ENCODE measurements at places on chromosomes 1 and 21.

- no peak for DNase-seq
These were observed 267.4 kb downstream of the ZNF326 start for GRCh38 chr1:90262286-90262685.

GRCh38 chr1:81880781-81881180 lies 80.0 kb downstream of the ADGRL2 start:
- DNase-seq: no peak

- no peak for DNase-seq
These were observed 47.9 kb downstream of the SLC66A1 start for GRCh38 chr1:19360016-19360415.

GRCh38 chr1:160579216-160579701 lies at the start of gene CD84:
CD84 (minus strand) TSS chr1:160579496; CDS start chr1:160579437, 59 bp downstream.
- DNase-seq: no peak

DNA sequence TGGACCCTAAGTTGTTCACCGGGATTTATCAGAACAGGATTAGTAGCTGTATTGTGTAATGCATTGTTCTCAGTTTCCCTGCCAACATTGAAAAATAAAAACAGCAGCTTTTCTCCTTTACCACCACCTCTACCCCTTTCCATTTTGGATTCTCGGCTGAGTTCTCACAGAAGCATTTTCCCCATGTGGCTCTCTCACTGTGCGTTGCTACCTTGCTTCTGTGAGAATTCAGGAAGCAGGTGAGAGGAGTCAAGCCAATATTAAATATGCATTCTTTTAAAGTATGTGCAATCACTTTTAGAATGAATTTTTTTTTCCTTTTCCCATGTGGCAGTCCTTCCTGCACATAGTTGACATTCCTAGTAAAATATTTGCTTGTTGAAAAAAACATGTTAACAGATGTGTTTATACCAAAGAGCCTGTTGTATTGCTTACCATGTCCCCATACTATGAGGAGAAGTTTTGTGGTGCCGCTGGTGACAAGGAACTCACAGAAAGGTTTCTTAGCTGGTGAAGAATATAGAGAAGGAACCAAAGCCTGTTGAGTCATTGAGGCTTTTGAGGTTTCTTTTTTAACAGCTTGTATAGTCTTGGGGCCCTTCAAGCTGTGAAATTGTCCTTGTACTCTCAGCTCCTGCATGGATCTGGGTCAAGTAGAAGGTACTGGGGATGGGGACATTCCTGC lies 3.9 kb upstream of the OLFML3 start:
- DNase-seq: no peak

DNA sequence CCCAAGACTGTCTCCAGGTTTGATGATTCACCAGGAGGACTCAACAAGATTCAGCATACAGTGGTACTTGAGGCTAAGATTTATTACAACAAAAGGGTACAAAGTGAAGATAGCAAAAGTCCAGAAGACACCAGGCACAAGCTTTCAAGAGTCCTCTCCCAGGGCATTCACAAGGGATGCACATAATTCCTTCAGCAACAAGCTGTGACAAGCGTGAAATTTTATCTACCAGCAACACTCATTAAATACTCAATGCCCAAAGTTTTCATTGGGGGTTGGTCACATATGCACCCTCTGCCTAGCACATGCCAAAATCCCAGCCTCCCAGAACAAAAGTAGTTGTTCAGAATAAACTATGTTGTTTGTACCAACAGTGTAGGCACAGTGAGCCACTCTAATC lies 62.3 kb downstream of the PRKACB start:
- DNase-seq: no peak

DNA sequence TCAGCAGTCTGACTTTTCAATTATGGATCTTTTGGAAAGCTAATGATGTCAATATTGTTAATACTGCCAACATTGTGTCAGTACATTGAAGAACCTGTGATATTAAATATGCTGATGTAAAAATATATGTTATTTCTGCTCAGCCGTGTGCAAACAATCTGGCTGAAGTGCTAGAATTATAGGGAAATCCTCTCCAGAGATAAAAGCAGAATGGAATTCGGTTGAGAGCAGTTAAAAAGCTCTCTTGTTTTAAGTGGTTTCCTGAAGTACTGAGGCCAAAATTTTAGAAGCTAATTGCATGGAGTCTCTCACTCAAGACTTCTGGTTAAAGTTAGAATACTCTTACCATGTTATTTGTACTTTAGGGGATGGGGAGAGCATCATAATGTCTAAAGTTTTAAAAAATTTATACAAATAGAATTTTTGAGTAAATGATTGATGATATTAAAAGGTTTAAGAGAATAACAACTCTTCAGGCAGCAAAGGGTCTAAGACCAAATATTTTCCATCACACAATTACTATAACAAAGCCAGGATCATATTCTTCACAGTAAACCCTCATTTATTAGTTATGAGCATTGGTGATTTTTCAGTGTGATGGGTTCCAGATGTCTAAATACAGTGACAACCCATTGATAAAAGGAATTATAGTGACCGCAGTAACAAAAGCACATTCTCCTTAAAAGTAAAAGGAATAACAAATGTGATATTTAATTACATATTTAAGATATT lies 834.2 kb upstream of the CXADR start:
- DNase-seq: peak; percentile 37

GRCh38 chr1:226739696-226740065 lies 599 bp upstream of the ITPKB start:
- no peak for DNase-seq

GRCh38 chr1:233606813-233607212 lies 7.1 kb upstream of the KCNK1 start:
- no peak for DNase-seq

DNA sequence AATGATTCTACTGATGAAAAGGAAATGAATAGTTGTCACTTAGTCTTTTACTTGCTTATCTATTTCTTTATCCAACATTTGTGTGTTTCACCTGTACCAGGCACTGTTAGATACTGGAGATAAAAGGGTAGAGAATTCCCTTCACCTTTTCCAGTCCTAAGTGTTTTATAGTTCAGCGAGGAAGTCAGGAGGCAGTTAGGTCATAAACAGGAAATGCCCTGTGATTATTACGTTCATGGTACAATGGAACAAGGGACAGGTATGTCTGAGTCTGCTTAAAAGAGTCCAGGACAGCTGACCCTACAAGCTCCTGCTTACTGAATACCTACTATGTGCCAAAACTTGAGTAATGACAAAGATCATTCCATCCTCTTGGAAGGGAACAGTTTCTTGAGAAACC lies 77.8 kb downstream of the TNR start:
- no peak for DNase-seq

GRCh38 chr1:27887215-27888021 lies 15.1 kb downstream of the THEMIS2 start:
- DNase-seq: no peak

DNA sequence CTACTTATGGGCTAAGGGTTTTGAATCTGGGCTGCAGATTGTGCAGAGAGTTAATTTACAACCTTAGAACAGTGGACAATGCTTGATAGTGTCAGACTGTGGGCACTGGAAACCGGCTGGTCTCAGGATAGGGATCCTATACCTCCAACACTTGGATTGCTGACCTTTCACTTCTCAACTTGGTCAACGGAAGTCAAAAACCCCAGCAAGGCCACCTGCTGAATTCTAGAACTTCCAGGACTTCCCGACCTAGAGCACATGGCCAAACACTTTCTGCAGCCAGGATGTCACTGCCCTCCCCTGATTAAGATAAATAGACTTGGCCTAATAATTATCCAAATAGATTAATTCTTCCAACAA lies 336 bp upstream of the DENND2D start:
- DNase-seq: no peak

Data from eye (tissue), 1 donor.